Hindlimb muscle (tissue), 1 donor: ENCODE measurements at places on chromosomes 13 and 19. TPM values are rescaled to one million over a fixed set of nuclear protein-coding genes. Genes with fewer than 3 reads are reported as not detected.

DZIP1 gene
- polyA plus RNA-seq: 26.7 TPM

WDR87 gene
- 0.31 TPM for polyA plus RNA-seq

PCDH20 gene
- polyA plus RNA-seq: 2.3 TPM

PPM1N gene
- 1.4 TPM for polyA plus RNA-seq

ATCAY gene
- 1.8 TPM for polyA plus RNA-seq

RASIP1 gene
- polyA plus RNA-seq: 32.8 TPM

RBM26 gene
- 49.1 TPM for polyA plus RNA-seq

PSG3 gene
- not detected for polyA plus RNA-seq

GRCh38 chr13:49098771-49099512, 121.2 kb upstream of the MLNR start:
- DNase-seq: no peak

- no peak for DNase-seq
Observed at GRCh38 chr13:29888306-29888705, 37.9 kb upstream of the UBL3 start.

DNA sequence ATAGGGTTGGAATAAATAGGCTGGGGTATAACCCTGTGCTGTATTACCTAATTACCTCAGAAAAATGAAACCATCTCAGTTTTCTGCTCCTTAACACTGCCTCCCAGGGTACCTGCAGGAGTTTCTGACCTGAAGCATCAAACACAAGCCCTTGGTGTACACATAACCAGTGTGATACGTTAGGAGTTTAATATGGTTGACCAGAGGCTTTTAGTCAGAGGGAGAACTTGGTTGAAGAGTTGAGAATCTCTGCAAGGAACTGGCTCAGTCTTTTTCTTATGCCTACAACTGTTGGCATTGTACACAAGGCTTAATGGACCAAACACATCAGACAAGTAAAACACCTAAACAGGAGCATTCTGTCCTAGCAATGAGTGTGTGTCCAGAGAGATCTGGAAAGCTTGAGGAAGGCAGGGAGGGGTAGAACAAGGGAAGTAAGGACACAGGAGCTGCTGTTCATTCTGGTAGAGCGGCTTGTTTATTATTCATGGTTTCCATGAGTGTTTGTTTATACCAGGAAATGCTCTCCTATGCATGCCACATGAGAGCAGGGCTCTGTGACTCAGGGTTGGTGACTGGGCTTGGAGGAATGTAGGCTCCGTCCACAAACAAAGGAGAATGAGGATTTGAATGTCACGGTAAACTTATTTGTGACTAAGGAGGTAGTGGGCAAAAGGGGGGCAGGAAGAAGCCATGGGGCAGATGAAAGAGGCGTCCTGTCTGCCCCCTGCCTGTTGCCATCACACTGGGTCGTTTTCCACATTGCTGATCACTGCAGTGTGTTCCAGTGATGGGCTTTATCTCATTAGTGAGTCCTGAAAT, 11.9 kb upstream of the SPATA13 start:
- no peak for DNase-seq

DNA sequence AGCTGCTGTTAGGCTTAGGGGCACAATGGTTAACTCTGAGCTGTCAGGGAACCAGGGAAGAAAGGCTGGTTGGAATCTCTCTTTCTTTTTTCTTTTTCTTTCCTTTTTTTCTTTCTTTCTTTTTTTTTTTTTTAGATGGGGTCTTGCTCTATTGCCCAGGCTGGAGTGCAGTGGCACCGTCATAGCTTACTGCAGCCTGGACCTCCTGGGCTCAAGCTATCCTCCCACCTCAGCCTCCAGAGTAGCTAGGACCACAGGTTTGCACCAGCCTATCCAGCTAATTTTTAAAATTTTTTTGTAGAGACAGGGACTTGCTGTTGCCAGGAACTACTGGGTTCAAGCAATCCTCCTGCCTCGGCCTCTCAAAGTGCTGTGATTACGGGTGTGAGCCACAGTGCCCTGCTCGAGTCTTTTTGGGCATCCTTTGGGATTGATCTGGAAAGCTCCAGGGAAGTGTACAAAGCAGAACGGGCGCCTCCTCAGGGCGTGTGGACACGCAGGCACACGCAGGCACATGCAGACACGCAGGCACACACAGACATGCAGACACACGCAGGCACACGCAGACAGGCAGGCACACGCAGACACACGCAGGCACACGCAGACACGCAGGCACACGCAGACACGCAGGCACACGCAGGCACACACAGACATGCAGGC, 99.2 kb downstream of the GADD45B start:
- no peak for DNase-seq

DNA sequence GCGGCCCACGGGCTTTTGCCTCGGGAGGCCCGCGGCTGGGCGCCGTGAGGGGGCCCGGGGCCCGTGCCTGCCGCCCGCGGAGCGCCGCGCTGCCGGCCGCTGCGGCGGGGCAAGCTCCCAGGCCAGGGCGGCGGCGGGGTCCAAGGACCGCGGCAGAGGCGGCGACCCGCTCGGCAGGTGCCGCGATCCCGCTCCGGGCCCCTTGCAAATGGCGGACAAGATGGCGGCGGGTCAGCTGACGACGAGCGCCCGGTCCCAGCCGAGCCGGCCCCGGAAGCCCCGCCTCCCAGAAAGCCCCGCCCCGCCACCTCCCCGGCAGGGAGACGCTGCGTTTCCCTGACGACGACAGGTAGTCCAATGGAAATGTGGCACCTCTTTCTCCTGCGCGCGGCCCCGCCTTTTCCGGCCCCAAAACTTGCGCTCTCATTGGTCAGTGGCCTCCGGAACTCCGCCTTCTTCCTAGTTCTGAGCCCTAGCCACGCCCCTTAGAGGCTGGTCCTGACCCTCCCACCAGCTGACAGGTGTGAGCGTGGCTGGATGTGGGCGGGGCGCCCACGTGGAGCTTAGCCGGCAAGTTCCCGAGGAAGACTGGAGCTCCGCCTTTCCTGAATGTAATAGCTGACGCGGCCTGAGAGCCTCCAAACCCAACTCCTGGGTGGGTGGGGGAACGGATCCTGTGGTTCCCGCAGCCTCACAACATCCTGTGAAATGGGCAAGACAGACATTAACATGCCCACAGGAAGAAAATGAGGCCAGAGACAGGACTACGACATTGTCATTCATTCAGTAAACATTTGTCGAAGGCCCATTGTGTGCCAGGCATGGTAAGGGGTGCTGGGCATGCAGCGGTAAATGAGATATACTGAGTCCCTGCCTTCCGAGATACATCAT, at the start of gene AP3D1:
Gene AP3D1, minus strand, starts transcription at position 228 of the 891 bp plus-strand sequence. CDS start 232 bp downstream, outside the sequence.
- peak; percentile 99 for DNase-seq

DNA sequence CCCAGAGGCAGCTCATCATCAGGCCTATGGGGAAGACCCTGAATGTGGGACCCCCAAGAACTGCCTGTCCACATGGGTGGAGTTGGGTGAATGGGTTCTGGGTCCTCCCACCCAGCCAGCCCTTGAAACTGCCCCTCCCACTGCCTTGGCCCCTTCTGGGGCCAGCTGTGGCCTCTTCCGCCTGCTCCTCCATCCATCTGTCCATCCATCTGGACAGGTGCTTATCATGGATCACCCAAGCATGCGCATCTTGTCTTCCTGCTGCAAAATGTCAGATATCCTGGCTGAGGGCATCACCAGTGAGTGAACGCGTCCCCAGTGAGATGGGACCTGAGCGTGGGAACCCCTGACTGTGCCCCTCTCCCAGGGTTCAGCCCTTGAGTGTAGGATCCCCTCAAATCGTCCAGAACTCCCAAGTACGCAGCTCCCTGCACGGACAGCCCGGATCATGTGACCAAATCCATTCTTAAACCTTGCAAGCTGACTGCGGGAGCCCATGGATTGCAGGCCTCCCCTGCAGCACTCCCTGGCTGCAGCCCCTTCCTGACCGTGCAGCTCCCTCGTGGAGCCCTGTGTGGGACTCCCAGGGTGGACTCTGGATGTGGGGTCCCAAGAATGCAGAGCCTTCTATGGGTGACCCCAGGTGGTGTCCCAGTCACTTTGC, 2.0 kb downstream of the STXBP2 start:
- DNase-seq: no peak

DNA sequence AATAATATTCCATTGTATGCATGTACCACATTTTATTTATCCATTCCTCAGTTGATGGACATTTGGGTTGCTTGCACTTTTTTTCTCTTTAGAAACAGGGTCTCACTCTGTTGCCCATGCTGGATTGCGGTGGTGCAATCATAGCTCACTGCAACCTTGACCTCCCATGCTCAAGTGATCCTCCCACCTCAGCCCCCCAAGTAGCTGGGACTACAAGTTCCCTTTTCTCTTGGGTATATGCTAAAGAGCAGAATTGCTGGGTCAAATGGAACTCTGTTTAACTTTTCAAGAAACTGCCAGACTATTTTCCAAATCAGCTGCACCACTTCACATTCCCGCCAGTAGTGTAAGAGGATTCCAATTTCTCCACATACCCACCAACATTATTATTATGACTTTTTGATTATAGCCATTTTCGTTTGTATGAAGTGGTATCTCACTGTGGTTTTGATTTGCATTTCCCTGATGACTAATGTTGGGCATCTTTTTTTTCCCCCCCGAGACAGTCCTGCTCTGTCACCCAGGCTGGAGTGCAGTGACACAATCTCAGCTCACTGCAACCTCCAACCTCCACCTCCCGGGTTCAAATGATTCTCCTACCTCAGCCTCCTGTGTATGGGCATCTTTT, 7.6 kb upstream of the IPO5 start:
- no peak for DNase-seq

- DNase-seq: no peak
Observed at GRCh38 chr13:24168979-24169378, 8.5 kb downstream of the SPATA13 start.

DNA sequence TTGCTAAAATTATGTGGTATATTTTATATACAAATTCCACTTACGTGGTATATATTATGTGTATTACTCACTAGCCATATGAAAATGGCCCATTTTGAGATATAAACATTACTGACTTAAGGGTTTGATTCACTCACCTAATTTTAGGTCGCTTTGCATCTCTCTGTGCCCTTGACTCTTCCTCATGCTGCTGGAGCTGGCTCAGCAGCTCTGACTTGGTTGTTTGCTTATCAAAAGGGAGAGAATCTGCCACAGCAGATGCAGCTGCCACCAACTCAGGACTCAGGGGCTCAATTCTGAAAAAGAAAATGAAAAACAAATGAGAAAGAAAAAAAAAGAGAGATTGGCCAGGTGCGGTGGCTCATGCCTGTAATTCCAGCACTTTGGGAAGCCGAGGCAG, 12.2 kb downstream of the MRPS31 start:
- no peak for DNase-seq

DNA sequence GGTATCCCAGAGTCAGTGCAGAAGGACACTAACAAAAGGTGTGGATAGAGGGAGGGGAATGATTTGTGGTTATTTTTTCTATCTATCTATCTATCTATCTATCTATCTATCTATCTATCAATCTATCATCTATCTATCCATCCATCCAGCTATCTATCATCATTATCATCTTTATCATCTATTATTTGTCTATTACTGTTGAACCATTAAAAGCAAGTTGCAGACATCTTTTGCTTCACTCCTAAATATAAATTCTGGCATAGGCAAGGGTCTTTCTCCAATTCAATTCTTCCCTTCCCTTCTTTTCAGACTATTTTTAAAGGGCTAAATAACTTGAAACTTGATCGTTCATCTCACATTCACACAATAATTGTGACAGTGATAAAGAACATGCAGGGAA, 10.0 kb upstream of the LYPD5 start:
- no peak for DNase-seq
